ENCODE measurements at places on chromosomes 7 and 10.

DNA sequence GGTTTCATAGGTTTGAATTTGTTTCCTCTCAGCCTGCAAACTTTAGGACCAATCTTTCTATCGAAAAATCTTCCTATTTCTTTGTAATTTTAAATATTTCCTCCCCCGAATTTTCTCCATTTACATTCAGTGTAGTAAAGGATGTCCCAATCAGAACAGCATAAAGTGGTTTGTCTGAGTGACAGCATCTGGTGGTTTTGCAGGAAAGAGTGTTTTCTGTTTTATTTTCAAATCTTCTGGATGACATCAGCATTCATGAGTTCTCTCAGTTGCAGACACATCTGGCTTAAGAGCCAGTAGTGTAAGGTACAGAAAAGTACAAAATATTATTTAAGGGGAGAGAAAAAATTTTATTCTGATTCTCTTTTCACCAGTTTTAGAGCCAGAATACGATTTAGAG, 634.8 kb downstream of the PHTF2 start:
- DNase-seq, result no peak

- DNase-seq, result no peak
Measured at GRCh38 chr7:4809091-4809591, 33.7 kb downstream of the AP5Z1 start.

DNA sequence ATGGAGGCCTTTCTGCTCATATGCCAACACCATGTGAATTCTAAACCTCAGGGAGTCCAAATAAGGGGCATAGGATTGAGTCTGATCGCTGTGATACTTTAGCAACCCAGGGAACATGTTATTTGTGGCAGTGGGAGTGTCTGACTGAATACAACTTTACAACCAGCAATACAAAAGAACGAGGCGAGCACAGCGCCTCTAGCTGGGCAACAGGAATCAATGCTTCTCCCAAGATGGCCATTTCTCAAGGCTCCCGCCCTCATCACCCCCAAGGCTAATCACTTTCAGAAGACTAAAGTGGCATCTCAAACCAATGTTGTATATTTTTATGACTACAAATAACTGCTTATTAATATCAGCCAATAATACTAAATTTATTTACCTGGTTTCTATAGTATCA, 28.1 kb downstream of the YWHAG start:
- no peak for DNase-seq

GRCh38 chr10:75375838-75376237, 25.7 kb downstream of the ZNF503 start:
- no peak for DNase-seq

GRCh38 chr10:96292971-96293920, 11.0 kb upstream of the DNTT start:
- no peak for DNase-seq

DNA sequence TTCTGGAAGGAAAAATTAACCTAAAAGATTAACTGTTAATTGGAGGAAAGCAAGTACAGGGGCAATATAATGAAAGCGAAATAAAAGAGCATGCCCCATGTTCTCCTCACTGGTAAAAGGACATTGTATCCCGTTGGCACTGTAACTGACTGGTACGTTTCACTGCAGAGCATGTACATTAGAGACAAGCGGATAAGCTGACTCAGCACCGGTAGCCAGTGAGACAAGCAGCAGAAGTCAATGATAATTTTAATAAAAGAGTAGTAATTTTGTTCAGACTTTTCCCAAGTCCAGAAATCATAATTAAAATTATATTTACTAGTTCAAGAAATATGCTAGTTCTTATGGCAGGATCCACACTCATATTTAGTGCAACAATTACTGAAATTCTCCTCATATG, 161.5 kb upstream of the VWC2 start:
- no peak for DNase-seq

DNA sequence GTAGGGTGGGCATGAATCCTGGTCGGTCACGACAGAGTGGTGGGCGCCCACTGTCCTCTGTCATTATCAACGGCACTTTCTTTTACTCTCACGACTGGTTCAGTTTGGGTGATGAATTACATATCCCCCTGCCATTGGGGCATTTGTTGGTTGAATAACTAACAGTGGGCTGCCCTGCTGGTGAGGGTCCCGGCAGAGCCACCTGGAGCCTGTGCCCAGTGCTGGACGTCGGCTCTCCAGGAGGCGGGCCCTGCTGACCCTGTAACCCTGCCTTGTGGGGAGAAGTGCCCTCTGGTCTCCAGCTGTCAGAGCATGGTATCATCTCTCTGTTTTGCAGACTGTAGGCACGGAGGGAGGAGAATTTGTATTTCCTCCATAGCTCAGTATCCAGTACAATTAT, 199.1 kb downstream of the GLRX3 start:
- DNase-seq, result no peak

DNA sequence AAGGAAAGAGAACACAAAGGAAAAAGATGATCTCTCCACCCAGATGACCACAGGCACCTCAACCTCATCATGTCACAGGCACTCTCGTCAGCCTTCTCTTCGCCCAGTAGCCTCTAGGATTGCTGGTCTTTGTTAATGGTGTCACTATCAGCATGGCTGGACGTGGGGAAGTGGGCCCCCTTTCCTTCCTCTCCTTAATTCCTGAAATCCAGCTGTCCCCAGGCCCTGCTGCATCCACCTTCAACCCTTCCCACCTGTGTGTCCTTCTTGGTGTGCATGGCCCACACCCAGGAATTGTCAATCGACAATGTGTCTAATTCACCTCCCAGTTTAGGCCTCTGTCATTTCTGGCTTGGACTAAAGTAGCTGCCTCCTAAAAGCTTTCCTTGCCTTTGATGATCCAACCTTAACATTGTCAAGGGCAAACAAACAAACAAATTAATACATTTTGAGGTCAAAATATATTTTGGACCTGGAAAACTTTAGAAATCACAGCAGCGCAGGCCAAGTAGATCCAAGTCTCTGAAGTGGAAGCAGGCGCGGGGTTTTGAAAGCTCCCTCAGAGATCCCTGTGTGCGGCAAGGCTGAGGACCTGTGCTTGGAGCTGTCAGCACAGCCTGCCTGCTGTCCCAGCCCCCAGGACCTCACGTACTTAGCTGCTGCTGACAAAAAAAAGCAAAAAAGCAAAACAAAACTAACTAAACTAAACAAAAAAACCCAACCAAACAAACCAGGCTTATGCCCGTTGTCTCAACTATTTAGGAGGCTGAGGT, 193.3 kb upstream of the LYZL2 start:
- no peak for DNase-seq

DNA sequence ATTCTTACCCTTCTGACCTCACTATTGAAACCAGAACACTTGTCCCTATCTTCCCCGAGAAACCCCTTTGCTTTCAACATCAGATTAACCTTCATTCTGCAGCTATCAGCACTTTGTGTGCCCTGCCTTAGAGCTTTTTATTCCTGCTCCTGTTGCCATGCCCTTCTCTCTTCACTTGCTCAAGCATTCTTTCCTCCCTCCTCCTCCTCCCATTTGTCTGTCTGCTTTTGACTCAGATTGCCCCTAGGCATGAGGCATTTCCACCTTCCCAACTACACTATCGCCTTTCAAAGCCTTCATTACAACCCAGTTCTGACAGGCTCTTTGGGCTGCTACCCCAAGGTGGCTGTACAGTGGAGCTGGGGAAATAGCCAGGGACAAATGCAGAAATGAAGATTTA, 143.3 kb downstream of the SLC25A13 start:
- DNase-seq, result no peak

- DNase-seq, result no peak
Measured at GRCh38 chr10:112663234-112664125, 216.5 kb downstream of the VTI1A start.

Measured in esophagus squamous epithelium (tissue), 5 donors.